ENCODE measurements at places on chromosomes 6 and 20. TPM values are rescaled to one million over a fixed set of nuclear protein-coding genes. Genes with fewer than 3 reads are reported as not detected.

The NRN1 gene
- total RNA-seq, result 2.1 TPM

The CLPSL2 gene
- total RNA-seq, result not detected

The REM1 gene
- total RNA-seq, result 0.81 TPM

The RREB1 gene
- 101 TPM for total RNA-seq

The OVOL2 gene
- total RNA-seq, result 17.0 TPM

The LY6G6F gene
- total RNA-seq, result not detected

The CYP21A2 gene
- 0.15 TPM for total RNA-seq

The FAM217A gene
- not detected for total RNA-seq

The TXLNB gene
- total RNA-seq, result 0.09 TPM

The COX7A2 gene
- total RNA-seq, result 802 TPM

The OR2B6 gene
- total RNA-seq, result not detected

The ANGPT4 gene
- not detected for total RNA-seq

The SLPI gene
- 204 TPM for total RNA-seq

The XKR7 gene
- 0.06 TPM for total RNA-seq

- no peak for DNase-seq
Measured at GRCh38 chr20:39563349-39563748, 601.2 kb downstream of the DHX35 start.

DNA sequence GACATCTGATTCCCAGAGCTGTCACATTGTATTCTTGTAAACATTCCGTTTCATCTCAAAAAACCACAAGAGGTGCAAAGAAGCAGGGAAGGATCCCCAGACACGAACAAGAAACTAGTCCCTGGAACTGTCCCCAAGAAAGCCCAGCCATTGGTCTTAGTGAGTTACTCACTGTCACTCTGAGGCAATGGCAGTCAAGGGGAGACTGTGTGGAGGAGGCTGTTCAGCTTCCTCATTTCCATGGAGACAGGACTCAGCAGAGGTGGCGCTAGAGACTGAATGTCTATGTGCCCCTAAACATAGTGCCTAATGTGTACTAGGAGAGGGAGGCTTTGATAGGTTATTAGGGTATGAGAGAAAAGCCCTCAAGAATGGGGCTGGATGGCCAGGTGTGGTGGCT, 11.1 kb downstream of the ULBP1 start:
- no peak for DNase-seq

- DNase-seq, result no peak
Measured at GRCh38 chr6:75334266-75335040, 49.9 kb upstream of the TMEM30A start.

- no peak for DNase-seq
Measured at GRCh38 chr6:29899281-29899680, 43.1 kb upstream of the HLA-A start.

GRCh38 chr6:167097770-167098169, 25.1 kb upstream of the CCR6 start:
- DNase-seq, result no peak

GRCh38 chr6:44497807-44498206, 110.3 kb downstream of the CDC5L start:
- no peak for DNase-seq

DNA sequence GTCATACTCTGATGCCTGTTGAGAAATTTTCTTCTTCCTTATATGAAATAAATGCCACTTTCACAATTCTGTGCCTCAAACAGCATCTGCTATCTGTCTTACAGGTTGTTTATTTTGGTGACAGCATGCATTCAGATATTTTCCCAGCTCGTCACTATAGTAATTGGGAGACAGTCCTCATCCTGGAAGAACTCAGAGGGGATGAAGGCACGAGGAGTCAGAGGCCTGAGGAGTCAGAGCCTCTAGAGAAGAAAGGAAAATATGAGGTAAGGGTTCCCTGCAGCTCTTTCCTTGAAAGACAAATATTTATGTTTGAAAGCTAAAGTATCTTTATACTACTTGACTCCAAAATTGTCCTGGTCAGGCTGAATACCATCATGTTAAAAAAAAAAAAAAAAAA, 15.8 kb downstream of the TSPYL4 start:
- no peak for DNase-seq

DNA sequence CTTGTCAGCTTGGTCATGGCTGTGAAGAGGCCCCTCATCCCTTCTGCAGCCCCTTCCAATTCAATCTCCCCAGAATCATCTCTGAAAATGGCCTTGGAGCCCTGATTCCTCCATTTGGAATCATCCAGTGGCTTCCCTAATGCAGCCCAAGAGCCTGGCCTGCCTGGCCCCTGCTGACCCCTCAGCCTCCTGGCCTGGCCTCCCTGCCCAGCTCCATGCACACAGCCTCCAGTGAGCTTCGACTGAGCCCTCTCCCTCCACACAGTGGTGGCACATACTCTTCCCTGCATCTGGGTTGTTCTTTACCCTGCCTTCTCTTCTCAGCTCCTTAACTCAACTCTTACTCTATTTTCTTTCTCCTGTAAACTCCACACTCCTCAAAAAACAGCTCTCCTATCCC, 120.9 kb downstream of the ANKRD60 start:
- DNase-seq, result no peak

DNA sequence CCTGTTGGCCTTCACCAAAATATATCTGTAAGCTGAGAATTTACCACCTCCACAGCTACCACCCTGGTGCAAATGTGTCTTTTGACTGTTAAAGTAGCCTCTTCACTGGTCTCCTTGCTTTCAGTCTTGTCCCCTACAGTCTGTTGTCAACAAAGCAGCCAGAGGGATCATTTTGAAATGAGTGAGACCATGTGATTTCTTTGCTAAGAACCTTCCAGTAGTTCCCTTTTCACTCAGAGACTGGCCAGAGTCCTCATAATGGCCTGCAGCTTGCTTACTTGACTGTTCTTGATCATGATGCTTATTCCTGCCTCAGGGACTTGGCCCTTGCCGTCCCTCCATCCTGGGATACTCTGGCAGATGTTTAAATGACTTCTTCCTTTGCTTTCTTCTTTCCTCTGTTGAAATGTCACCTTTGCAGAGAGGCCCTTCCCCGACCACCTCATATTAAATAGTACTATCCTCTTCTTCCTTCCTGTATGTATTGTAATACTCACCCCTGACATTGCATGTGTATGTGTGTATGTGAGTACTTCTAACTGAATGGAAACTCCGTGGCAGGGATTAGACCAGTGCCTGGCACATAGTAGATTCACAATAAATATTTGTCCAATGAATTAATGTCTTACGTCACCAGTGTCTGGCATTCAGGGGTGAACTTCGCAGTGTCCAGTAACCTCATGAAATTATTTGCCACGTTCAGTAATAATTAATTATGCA, 5.0 kb downstream of the MANBAL start:
- no peak for DNase-seq

DNA sequence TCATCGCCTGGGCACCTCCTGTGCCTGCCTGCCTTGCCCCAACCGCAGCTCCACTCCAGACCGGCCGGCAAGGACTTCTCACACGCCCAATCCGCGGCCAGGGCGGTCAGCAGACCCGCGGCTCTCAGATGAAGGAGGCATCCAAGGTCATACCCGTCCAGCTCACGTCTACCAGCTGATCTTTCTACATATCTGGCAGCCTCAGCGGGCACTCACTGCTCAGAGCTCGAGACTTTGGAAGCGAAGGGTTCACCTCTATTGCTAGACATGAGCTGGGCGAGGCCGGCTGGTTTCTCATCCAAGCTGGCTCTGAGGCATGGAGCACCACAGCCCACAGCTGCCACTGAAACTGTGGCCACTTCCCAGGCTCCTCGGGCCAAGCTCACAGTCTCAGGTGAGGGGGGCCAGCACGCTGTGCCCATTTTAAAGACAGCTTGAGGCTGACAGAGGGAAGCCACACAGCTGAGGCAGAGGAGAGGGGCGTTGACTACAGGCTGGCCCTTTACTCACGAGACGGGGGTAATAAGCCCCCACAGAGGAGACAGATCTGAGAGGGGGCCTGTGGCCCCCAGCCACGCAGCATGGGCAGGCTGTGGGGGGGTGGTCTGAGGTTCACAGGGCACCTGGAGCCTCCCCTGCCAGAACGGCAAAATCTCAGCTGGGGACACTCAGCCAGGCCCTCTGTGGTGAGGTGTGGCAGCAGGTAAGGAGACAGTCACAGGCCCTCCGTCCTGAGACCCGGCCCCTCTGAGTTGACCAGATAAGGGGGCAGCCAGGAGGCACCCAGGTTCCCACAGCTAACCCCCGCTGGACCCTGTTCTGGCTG, 2.0 kb downstream of the LAMA5 start:
- DNase-seq, result no peak

- DNase-seq, result no peak
Measured at GRCh38 chr20:62165762-62166399, 16.9 kb upstream of the MTG2 start.

DNA sequence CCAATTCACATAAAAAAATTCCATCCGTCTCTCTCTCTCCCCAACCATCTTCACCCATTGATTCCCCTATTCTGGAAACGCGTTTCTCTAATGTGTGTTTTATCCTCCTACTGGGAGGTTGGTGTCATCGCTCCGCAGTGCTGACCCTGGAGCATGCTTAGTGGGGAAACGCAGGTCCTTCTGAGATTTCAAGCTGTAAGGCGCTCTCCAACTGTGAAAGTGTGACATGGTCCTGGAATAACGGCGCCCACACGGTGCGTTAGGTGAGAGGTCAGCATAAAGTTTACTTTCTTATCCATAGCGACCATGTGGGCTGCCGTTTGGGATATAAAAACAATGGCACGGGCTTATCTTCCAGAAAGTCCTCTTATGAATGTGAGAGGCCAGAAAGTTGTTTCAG, 123.9 kb downstream of the WDR27 start:
- no peak for DNase-seq

- DNase-seq, result no peak
Measured at GRCh38 chr20:38583306-38583705, 2.3 kb downstream of the ADIG start.

DNA sequence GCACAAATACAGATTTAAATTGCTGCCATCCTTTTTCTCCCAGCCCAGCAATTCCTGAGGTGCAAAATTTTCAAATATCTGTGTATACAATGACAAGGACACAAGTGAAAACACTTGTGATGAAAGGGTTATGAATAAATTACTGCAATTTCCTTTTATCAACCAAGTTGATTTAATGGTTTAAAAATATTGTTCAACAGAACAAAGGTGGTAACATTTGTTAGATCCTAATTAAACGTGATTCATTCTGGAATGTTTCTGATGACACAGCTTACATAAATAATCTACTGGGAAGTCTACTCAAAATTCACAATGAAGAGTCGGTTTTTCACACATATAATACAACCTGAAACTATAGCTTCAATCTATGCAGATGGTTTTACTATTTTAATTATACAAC, 17.1 kb downstream of the B4GALT5 start:
- no peak for DNase-seq

- DNase-seq, result no peak
Measured at GRCh38 chr6:130065609-130066156, 47.3 kb downstream of the L3MBTL3 start.

GRCh38 chr6:170091000-170091638, 199.8 kb downstream of the DLL1 start:
- no peak for DNase-seq

DNA sequence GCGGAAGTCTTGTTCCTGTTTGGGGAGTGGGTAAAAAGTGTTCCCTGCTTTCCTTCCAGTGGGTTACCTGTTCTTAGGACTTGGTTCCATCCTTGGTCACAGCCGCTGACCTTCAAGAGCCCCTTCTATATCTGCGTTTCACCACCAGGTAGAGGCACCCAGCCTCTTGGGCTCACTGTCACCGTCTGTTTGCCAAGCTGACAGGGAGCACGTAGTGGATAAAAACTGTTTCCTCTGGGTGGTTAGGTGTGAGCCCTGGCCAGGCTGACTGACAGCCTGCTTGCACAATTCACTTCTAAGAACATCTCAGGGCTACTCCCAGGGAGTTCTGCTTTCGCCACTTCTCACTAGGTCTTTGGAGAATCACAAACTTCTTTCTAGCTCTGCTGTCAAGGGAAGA, 1.8 kb upstream of the JPH2 start:
- DNase-seq, result no peak
